ENCODE measurements at places on chromosomes 11 and 22.

GRCh38 chr11:45906096-45906682 is 882 bp downstream of the FREY1 start:
- no peak for DNase-seq

- no peak for DNase-seq
Observed at GRCh38 chr11:37525336-37525735, 927.3 kb upstream of the RAG2 start.

GRCh38 chr11:76419896-76420295 is 24.9 kb upstream of the EMSY start:
- peak; percentile 17 for DNase-seq

GRCh38 chr22:17712441-17712840 is 61.8 kb downstream of the BID start:
- DNase-seq = no peak

DNA sequence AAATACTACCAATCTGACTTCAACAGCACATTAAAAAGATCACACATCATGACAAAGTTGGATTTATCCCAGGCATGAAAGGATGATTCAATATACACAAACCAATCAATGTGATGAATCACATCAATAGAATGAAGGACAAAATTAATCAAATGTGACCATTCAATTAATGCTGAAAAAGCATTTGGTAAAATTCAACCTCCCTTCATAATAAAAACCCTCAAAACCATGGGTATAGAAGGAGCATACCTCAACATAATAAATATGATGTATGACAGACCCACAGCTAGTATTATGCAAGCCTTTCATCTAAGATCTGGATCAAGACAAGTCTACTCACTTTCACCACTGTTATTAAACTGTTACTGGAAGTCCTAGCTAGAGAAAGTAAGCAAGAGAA is 921.7 kb upstream of the RAG2 start:
- DNase-seq = no peak
